ENCODE measurements at places on chromosomes 5 and 9. TPM values are rescaled to one million over a fixed set of nuclear protein-coding genes. Genes with fewer than 3 reads are reported as not detected.

DNA sequence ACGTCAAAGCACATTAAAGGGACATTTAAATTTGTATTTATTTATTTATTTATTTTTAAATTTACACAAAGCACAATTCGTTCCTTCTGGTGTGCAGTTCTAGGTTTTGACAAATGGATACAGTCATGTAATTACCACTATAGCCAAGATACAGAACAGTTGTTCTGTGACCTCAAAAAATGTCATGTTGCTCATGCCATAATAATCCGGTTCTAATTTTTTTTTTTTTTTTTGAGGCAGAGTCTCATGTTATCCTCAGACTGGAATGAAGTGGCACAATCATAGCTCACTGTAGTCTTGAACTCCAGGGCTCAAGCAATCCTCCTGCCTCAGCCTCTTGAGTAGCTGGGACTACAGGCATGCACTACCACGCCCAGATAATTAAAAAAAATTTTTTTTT, 7.8 kb downstream of the IGFBPL1 start:
- H3K4me1 ChIP-seq: no peaks in the 10 kb centered on the region
- no peak for DNase-seq
- H3K27ac ChIP-seq: no peak overlapping the region
- no peaks in the 10 kb centered on the region for H3K36me3 ChIP-seq
- H3K4me3 ChIP-seq: no peak overlapping the region

- H3K27me3 ChIP-seq: no peaks in the 10 kb centered on the region
- H3K27ac ChIP-seq: no peak overlapping the region
- no peaks in the 10 kb centered on the region for H3K36me3 ChIP-seq
- DNase-seq: no peak
- no peak overlapping the region for H3K4me3 ChIP-seq
Measured at GRCh38 chr9:83582029-83582428, 40.9 kb upstream of the IDNK start.

DNA sequence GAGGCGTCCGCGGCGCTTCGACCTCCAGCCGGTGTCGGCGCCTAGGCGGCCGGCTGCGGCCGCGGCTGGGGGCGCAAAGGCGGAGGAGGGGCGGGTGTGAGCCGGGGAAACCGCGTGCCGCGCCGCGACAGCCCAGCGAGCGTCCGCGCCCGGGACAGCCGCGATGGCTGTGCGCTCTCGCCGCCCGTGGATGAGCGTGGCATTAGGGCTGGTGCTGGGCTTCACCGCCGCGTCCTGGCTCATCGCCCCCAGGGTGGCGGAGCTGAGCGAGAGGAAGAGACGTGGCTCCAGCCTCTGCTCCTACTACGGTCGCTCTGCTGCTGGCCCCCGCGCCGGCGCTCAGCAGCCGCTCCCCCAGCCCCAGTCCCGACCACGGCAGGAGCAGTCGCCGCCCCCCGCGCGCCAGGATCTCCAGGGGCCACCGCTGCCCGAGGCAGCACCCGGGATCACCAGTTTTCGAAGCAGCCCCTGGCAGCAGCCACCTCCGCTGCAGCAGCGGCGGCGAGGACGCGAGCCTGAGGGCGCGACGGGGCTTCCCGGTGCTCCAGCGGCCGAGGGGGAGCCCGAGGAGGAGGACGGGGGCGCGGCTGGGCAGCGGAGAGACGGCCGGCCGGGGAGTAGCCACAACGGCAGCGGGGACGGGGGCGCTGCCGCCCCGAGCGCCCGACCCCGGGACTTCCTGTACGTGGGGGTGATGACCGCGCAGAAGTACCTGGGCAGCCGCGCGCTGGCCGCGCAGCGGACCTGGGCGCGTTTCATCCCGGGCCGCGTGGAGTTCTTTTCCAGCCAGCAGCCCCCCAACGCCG, 605 bp downstream of the CHSY3 start:
- H3K27ac ChIP-seq: no peak overlapping the region
- H3K4me3 ChIP-seq: no peak overlapping the region
- DNase-seq: no peak
- H3K36me3 ChIP-seq: peaks cover 6% of the 10 kb centered on the region
- H3K4me1 ChIP-seq: peaks cover 16% of the 10 kb centered on the region
- peaks cover 42% of the 10 kb centered on the region for H3K27me3 ChIP-seq

DNA sequence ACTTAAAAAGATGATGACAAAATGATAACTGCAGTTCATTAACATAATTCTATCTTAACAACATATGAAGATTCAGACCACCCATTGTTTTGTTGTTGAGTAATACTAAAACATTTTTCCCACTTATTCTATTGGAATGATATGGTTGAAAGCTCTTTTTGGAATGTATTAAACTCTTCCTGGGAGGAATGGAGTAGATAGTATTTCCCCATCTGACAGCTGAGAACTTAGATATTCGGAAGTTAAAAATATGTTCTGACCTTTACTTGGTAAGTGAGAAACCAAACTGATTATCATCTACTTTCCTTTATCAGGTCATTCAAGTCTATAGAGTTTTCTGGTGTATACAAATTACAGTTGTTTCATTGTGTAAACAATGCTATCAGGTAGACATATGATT, 452.9 kb downstream of the CSNK1G3 start:
- H3K36me3 ChIP-seq: no peaks in the 10 kb centered on the region
- H3K4me3 ChIP-seq: no peak overlapping the region

- no peaks in the 10 kb centered on the region for H3K27me3 ChIP-seq
- no peak for DNase-seq
- H3K36me3 ChIP-seq: peaks cover 36% of the 10 kb centered on the region
- peaks cover 27% of the 10 kb centered on the region for H3K4me1 ChIP-seq
- H3K4me3 ChIP-seq: no peak overlapping the region
Measured at GRCh38 chr9:128916204-128916603, 4.6 kb upstream of the PHYHD1 start.

DNA sequence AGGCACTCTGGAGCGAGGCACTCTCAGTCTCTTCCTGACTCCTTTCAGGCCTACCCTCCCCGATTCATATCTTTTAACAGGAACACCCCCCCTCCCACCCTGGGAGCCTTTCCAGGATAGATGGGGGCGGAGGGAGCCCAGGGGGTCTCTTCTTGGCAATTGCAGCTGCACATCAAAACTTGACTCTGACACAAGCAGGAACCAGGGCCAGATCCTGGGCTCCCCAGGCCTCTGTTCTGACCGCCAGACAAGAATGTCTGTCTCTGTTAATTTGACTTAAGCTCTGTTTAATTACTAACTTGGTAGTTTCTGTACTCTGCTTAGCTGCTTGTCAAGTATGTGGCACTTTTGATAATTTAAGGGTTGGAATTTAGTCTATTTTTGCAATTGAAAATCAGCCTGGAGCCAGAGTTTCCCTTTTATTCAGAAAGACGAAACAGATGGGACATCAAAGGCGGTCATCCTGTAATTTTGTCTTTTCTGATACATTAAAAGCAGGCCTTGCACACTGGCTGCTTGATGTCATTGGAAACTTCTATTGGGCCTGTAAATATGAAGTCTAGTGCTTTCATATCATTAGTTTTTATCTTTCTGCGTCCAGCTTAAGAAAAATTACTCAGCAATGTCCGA, 43.3 kb downstream of the ACTL7B start:
- no peak overlapping the region for H3K27ac ChIP-seq
- no peak for DNase-seq
- H3K36me3 ChIP-seq: no peaks in the 10 kb centered on the region
- H3K27me3 ChIP-seq: peaks cover 10% of the 10 kb centered on the region

DNA sequence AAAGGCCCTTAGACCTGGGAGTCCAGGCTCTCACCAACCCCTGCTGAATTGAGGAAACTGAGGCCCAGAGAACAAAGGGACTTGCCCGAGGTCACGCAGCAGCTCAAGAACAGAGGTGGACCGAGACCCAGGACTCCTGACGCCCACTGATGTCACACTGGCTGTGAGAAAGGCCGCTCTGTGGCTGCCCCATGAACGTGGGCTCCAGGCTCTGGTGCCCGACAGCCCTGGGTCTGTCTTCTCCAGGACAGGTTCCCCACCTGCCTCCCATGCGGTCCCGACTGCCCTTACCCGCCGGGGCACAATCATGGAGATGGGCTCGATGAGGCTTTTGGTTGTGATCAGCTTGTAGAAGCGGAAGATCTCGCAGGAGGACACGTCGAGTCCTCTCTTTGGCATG, 9.3 kb upstream of the TRIM14 start:
- H3K4me3 ChIP-seq: no peak overlapping the region
- H3K27ac ChIP-seq: no peak overlapping the region
- peaks cover 11% of the 10 kb centered on the region for H3K4me1 ChIP-seq

DNA sequence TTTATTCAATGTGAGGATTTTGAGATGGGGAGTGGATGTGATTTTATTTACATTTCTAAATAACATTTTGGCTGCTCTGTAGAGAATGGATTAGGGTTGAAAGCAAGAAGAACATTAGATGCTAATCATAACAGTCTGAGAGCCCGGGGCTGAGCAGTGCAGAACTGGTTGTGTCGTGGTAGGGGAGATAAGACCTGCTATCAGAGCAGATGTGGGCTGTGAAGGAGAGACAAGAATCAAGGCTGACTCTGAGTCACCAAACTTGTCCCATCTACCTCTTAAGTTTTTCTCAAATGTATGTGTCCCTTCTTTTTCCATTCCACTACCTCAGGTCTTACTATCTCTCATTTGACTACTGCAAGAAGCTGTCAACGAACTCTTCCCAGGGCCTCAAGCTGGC, 35.4 kb upstream of the SLC28A3 start:
- no peak overlapping the region for H3K27ac ChIP-seq
- no peaks in the 10 kb centered on the region for H3K4me1 ChIP-seq
- H3K27me3 ChIP-seq: peaks cover 10% of the 10 kb centered on the region
- no peak for DNase-seq
- no peaks in the 10 kb centered on the region for H3K36me3 ChIP-seq
- H3K4me3 ChIP-seq: no peak overlapping the region

DNA sequence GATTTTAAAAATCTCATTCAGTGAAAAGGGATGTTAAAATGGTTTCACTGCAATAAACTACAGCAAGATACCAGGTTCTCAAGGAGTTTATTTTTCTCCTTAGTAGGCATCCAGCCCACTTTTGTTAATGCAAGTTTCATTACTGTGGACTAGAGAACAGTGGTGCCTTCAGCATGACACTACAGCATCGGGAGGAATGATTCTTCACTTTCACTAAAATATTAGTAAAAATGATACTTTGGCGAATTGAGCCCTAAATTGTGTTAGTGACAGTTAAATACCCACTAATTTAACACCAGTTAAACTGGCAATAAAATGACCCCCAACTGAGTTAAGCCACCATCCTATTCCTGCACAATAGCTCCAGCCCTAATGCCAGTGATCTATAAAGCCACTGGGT, 152.2 kb upstream of the MPDZ start:
- no peaks in the 10 kb centered on the region for H3K36me3 ChIP-seq
- DNase-seq: no peak
- no peak overlapping the region for H3K4me3 ChIP-seq

Gene PDE6A
- not detected for total RNA-seq

Gene PIP5K1B
- total RNA-seq: 1.5 TPM
